ENCODE measurements at places on chromosomes 13 and 19.

DNA sequence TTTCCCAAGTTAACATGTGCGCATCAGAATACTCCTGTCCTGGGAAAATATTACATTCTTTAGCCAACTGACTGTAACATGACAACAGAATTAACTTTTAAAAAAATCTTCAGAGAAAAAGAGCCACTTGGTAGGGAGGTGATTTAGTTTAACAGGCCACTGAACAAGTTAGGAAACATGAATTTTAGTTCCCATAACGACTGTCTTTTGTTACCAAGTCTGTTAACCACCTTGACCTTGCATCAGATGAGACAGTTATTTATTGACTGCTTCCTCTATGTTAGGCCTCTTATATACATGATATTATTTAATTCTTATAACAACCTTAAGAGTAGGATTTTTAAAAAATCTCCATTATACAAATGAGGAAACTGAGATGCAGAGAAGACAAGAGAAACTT is 268.6 kb downstream of the NDFIP2 start:
- DNase-seq: no peak

DNA sequence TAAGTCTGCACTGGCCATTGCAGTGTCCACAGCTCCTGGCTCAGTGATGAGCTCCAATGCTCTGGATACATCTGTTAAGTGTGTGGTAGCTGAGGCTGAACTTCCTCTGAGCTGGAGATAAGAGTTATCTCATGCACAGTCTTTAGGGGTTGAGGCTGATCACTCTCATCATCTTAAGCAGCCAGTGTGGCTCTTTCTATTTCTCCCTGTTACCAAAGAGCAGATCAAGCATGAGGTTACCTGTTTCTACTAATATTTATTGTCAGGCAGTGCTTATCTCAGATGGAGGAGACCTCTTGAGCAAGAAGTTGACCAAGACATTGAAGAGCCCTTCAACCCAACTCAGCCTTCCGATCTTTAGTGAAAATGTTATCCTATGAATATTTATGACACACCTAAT is 6.6 kb upstream of the OR10H2 start:
- DNase-seq: no peak

DNA sequence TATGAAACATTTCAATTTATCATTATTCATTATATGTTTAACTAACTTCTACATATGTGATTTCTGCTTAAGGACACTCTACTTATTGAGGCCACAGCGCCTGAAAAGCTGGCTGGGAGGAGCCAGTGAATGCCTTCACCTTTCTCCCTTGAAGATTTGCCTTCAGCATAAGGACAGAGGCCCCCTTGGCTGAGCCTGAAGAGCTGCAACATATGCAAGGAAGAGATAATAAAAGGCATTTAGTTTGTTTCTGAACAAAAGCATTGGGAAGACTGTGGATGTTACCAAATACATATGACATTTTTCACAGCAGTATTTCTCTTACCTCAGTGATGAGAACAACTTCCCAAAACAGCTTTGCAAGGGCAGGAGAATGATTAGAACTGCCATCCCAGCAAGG is 92.1 kb downstream of the ABCC4 start:
- no peak for DNase-seq

- DNase-seq: no peak
These were observed 26.6 kb downstream of the CD70 start for GRCh38 chr19:6564393-6564792.

DNA sequence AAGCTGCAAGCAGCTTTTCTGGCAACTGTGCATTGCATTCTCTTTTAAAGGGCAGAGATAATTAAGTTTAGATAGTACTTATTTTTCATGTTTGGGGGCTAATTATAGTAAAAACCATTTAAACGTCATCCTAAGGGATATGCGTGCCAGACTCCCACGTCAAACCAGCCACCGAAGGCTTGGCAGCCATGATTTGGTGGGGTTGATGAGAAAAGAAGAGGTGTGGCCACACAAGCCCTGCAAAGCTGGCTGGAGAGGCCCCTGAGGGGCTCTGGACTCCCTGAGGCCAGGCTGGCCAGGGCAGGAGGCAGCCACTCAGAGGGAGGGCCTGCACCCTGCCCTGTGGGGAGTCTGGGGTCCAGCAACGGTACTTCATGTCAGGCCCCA is 17.5 kb downstream of the PEPD start:
- DNase-seq: no peak

- no peak for DNase-seq
These were observed 42.5 kb downstream of the IRS2 start for GRCh38 chr13:109743706-109744453.

- DNase-seq: no peak
These were observed 361.8 kb downstream of the ZNF536 start for GRCh38 chr19:30733826-30734550.

DNA sequence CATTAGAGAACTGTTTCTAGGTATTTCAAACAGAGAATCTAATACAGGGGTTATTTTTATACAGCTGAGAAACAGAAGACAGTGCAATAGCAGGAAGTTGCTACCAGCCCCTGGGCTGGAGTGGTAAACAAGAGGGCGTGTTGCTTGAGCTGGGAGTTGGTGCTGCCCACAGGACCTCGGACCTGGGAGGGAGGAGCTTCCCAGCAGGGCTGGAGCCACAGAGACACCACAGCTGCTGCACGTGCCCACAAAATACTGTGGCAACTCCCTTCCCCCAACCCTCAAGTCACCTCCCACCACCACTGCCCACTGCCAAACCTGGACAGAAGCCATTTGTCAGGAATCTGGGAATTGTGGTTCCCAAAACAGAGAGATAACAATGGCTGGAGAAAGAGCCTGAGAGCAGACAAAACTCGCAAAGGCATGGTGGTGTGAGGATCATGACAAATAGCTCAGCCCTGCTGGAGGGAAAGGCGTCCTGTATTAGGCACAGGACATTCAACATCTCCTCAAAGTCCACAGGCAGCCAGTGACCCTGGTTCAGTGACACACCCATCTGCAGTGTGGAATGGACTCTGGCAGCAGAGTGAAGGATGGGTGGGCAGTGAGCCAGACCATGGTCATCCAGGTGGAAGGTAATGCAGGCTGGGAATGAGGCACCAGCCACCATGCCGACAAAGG is 57.2 kb downstream of the SPATA13 start:
- DNase-seq: no peak

GRCh38 chr13:23458989-23459388 is 25.5 kb upstream of the SACS start:
- DNase-seq: no peak
